ENCODE measurements at places on chromosomes 2 and 18.

DNA sequence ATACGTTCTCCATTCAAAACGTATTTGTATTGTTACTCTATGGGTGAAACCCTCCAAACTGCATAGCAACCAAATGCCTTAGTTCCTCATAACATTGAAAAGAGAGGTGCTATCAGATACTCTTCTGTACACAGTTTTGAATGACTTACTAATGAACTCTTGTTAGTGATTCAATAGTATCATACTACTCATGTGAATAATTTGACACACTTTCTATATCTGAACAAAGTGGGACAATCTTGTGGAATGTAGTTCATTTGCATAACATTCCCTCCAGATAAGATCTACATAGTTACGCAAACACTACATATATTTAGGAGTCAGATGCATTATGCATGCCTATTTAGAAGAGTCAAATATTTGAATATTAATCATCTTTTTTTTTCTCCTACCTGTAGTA is 232.0 kb upstream of the NRXN1 start:
- no peak for DNase-seq

GRCh38 chr2:144890828-144891227 is 370.9 kb upstream of the ZEB2 start:
- DNase-seq = no peak

DNA sequence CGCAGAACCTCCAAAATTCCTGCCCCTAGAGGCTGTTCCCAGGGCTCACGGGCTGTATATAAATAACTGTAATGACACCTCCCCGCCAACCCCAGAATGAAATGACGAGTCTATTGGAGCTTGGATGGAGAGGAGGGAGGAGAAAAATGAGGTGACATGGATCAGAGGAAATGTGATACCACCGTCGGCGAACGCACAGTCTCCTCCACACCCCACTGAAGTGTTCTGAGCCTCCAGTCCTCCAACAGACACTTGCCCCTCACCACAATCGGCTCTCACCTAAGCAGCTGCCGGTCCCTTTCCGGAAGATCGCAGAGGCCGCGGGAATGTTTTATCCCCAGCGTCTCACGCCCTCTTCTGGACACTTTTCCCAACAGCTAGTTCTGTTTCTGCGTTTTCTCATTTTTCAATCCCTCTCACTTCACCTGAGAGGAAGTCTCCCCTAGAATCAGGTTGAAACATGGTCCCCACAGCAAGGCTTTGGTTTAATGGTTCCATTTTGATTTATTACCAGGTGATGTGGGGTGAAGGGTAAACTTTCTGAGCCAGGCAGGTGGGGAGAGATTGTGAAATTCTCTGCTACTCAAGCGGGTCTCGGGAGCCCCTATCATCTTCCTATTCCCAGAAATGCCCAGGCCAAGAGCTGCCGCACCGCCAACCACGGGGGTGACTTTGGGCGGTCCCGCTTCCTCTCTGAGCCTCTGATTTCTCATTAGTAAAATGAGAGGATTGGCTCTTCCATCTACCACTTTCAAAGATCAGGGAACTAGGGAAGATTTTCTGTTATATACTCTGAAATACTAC is 9.1 kb upstream of the MYO5B start:
- DNase-seq = no peak

- DNase-seq = no peak
Observed at GRCh38 chr2:124145982-124146381, 120.9 kb downstream of the CNTNAP5 start.

GRCh38 chr18:54737986-54738385 is 90.3 kb upstream of the RAB27B start:
- no peak for DNase-seq

GRCh38 chr2:42048299-42049220 is 739 bp downstream of the PKDCC start:
- DNase-seq = no peak

DNA sequence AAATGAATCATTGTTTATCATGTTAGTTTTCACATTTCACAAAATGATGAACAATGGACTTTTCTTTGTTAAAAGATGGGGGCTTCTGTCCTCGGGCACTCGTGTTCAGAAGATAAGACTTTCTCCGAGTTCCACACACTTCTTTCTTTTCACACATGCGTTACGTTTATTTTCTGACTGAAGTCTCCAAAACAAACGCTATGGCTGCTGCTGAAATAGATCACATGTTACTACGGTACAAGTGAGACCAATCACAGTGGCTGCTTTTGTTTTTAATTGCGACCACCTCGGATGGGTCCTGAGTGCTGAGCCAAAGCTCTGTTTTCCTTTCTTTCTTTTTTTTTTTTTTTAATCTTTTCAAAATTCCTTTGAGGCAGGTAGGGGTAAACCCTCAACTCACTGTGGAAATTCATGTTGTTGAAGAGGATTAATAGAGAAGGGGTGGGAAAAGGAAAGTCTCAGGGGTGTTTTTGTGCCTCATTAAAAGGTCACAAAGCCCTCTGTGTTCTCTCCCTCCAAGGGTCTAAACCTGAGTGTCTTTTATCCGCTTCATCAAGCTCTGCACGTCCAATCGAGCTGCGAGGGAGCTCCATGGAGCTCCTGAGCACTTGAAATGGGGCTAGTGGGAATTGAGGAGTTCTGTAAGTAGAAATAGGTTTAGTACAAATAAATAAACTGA is 48.2 kb downstream of the ARL4C start:
- no peak for DNase-seq

DNA sequence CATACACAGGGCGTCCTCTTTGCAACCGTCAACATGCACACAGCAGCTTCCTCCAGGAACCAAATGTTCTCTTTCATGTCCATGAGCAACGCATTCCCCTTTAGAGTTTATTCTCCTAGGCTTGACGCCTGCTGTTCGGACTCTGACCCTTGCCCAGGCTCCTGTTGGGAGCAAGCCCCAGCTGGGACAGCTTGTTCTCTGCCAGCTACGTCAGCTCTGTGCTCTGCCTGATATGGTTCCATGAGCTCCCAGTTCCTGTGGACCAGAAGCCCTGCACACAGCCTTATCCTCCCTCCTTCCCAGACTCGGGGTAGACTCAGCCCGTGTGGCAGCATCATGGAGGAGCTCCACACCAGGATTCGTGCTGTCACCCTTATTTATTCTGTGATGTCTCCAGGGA is 253.1 kb upstream of the PXDN start:
- no peak for DNase-seq

GRCh38 chr2:190432567-190433231 is 24.5 kb downstream of the MFSD6 start:
- no peak for DNase-seq

DNA sequence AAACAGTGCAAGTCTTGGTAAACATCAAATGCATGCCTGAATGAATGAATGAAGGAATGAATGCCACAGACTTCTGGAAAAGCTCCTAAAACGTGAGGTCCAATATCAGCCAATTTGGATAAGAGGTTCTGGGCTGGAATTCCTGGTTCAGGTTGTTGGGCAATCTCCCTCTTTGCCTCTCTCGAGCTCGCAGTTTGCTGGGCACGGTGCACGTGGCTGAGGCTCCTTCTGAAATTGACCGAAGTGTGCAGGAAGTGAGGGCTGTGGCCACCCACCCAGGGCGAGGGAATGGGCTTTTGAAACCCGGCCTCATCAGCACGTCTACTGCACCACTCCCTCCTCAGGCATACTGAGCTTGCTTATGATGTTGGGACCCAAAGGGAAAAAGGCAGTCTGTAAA is 288.8 kb upstream of the HS6ST1 start:
- no peak for DNase-seq

DNA sequence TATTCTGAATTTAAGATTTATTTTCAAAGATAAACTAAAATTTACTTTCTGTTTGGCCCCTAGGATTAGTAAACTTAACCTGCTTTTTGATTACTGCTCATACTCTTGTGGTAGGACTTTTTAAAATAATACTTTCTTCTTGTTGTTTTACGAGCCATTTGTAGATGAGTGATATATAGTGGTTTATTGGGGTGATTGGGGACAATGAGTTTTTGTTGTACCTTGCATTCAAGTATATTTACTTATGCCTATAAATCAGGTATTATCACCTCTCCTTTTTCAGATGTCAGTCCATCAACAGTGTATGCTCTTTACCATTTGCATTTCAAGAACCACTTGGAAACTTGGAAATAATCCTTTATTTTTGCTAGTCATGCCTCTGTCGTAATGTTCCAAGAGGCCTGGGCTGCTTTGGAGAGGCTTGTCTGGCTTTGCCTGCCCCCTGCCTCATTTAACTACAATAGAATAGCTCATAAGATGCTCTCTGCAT is 131.3 kb downstream of the COMMD1 start:
- DNase-seq = no peak

- no peak for DNase-seq
Observed at GRCh38 chr2:47719099-47719498, 63.8 kb upstream of the MSH6 start.

GRCh38 chr2:175889701-175890302 is 112.3 kb downstream of the LNPK start:
- DNase-seq = no peak

- DNase-seq = no peak
Observed at GRCh38 chr2:54879032-54879431, 155.6 kb downstream of the EML6 start.

GRCh38 chr2:155281907-155282306 is 583.4 kb downstream of the KCNJ3 start:
- no peak for DNase-seq

DNA sequence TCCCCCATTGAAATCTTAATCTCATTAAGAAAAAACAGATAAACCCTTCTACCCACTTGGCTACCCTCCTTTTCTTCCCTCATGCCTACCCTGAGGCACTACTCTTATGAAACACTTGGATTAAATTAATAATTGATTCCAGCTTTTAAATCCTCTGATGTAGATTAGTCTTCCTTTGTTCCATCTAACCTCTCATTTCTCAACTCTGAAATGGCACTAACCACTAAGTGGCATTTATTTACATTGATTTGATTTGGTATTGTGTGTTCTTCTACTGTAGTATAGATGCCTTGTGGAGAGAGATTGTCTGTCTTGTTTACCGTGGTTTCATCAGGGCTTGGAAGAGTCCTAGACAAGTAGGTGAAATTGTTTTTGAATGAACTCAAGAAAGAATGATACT is 26.7 kb downstream of the ITGA4 start:
- DNase-seq = no peak

DNA sequence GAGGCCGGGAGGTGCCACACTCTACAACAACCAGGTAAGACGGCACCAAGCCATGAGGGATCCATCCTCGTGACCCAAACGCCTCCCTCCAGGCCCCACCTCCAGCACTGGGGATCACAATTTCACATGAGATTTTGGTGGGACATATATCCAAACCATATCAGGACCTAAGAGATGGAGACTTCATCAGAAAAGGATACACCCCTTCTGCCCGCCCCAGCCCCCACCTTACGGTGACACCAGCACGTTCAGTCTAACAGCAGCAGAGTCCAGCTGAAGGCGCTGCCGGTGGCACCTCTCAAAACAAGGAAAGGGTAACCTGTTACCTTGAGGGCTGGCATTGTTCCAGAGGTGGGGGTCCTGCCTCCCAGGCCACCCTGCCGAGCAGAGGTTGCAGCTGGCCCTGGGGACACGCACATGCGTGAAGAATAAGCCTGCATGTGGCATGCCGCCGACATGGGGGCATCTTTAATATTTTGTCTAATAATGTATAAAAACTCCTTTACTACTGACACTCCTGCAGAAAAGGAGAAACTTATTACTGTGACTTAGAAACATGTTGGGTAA is 154.4 kb downstream of the GALR1 start:
- no peak for DNase-seq

DNA sequence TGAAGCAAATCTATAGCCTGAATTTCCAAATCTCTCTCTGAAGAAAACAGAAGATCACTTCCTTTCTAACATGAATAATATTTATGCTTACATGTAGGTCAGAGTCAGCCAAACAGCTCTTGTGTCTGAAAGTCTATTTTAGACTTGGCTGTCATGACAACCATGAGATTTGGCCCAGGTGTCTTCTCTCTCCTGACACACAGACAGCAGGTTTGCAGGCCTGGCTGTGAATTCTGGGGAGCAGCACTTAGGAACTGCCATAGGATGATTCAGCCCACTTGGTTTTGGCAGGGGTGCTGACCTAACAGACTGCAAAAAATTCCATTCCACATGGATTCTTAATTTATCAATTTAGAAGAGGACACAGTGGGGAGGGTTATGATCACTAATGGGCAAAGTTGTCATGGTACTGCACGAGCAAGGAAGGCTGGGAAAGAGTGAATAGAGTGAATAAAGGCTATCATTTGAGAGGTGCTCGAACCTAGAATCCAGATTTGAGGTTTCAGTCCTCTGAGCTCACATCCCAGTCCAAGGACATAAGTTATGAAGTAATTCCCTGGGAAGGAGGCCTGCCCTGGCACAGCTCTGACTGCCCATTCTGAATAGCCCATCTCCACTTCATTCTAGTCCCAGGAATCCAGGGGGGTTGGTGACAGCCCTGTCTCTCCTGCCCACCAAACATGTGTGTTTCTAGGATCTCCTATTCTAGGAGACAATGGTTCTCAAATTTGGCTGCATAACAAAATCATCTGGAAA is 453.9 kb upstream of the TRIB2 start:
- peak; percentile 41 for DNase-seq

- no peak for DNase-seq
Observed at GRCh38 chr2:180012523-180012922, 5.4 kb upstream of the CWC22 start.

DNA sequence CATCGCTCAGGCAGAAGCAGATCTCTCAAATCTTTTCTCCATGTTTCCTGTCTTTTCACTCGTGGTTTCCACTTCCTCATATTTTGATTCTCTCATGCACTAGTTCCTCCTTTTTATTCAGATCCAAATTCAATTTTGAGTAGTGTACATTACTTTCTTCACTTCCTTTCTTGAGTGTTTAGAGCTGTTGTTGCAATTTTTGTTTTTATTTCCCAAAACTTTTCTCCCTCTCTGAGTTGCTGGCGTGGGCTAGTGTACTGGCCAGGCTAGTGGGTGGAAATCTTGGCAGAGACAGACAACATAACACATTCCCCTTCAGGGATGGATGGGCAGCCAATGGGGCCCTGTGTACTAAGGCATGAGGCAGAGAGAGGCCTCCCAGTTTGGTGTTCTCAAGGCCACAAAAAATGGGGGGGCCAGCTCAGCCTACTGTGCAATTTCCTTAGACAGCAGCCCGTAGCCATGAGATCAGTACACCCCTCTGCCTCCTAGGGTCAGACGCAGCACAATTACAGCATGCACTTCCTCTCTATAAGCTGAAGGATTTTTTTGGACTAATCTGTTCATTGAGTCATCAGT is 145.1 kb upstream of the PID1 start:
- no peak for DNase-seq

DNA sequence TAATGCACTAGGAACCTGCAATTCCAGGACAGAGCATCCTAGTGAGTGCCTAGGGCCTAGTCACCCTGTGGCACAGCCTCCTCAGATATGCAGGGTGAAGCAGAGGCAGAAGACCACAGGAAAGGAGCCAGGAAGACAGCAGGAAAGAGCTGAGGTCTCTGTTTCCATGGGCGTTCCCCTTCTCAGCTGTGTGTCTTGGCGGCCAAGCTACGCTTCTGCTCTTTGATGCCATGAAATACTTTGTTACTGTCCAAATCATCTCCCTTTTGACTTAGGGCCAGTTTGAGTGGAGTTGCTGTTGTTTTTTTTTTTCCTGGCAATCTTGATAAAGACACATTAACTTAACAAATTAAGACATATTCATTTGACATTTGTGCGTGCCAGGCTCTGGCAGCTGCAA is 67.3 kb downstream of the APOB start:
- no peak for DNase-seq

GRCh38 chr2:240896871-240897692 is 1.1 kb upstream of the MAB21L4 start:
- no peak for DNase-seq

- DNase-seq = no peak
Observed at GRCh38 chr2:30636311-30636710, 170.9 kb downstream of the CAPN13 start.
